ENCODE measurements at places on chromosomes 12 and 14. TPM values are rescaled to one million over a fixed set of nuclear protein-coding genes. Genes with fewer than 3 reads are reported as not detected.

DAD1 gene
- total RNA-seq, result 486 TPM

DNA sequence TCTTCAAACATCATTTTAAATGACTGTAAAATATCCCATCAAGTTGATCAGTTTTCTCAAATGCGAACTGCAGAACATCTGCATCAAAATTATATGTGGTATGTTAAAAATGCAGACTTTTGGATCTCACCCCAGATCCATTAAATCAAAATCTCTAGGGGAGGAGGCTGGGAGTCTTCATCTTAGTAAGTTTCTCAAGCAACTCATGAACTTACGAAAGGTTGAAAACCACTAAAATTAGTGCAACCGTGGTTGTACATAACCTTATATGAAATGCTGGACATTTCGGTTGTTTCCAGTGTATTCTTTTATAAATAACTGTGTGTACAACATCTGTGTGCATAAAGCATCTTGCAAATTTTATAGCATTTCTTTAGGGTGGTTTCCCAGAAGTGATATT, 39.2 kb downstream of the ZFP36L1 start:
- DNase-seq, result no peak

RPS6KA5 gene
- 1.7 TPM for total RNA-seq

MRPL51 gene
- total RNA-seq, result 197 TPM

DNA sequence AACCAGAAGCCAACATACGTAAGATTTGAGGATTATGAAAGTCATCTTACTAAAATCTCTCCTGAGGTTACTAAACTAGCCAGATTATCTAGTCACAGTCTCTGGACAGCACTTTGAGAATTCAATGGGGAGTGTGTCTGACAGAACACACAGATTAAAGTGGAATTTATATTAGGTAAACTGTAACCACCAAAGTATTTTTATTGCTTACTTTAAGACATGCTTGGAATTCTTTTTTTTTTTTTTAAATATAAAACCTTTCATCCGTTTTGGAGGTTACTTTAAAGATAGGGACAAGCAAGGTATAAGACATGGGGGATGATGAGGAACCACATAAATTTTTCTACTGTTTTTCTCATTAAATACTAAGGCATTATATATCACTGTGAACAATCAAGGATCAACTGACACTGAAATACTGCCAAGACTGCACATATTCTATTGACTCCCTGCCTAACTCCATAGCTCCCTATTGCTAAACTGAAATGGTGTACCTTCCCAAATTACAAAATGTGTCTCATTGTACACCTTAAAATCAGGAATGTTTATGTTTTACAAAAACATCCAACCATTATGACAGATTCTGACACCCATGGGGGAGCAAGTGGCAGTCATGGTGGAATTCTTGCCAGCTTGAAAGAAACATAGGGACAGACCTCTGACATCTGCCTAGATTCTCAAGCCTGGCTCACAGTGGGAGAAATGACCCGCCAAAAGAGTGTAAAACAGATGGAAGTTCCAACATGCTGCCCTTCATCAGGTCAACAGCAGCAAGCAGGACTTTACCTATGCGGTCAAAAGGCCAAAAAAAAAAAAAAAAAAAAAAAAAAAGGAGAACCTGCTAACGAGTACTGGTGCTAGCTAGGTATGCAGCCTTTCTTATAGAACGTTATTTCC, 239.3 kb downstream of the MED13L start:
- no peak for DNase-seq

DNA sequence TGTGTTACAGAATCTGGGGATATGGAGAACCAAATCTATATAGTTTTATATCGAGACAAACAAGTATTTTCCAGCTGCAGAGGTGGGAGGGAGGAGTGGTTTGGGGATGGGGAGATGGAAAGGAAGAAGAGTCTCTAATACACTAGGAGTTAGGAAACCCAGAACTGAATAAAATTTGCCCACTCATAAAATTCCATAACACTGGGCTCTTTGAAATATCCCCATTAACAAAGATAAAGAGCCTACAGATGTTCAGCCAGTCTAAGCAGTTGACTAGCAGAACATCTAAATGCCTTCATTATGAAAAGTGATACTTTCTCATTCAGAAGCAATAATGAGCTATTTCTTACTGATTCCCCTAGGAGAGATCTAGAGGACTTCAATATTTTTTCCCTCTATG, 151.7 kb upstream of the GZMB start:
- peak; percentile 11 for DNase-seq

SERPINA5 gene
- total RNA-seq, result 0.49 TPM

- no peak for DNase-seq
Observed at GRCh38 chr12:94789510-94790225, 139.3 kb upstream of the TMCC3 start.

CDC42BPB gene
- total RNA-seq, result 23.8 TPM

RPS6KL1 gene
- 3.6 TPM for total RNA-seq

DNA sequence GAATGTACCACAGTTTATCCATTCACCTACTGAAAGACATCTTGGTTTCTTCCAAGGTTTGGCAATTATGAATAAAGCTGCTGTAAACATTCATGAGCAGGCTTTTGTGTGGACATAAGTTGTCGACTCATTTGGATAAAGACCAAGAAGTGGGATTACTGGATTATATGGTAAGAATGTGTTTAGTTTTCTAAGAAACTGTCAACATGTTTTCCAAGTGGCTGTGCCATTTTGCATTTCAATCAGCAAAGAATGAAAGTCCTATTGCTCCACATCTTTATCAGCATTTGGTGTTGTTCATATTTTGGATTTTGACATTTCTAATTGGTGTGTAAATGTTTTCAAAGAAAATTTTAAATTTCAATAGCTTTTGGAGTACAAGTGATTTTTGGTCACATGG, 27.3 kb upstream of the KLRF1 start:
- DNase-seq, result no peak

DNA sequence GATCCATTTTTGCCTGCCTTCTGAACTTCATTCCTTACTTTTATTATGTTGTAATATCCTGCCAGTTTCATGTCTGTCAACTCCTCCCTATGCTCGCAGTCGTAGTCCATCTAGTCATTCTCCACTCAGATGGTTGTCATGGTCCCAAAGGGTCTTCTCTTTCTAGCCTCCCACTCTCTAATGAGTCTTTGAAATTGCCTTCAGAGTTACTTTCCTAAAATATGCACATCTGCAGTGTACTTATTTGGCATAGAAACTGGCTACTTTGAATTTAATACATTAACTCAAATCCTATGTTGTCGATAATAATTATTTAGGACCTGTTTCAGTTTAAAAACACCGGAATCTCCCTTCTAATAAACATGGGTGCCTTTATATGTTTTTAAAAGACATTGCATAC, 101.0 kb downstream of the PDE3A start:
- DNase-seq, result no peak

- DNase-seq, result no peak
Observed at GRCh38 chr14:85071447-85071846, 458.5 kb upstream of the FLRT2 start.

GRCh38 chr14:50231475-50232275, at the start of gene SOS2:
TSS of gene SOS2 (minus strand) at chr14:50231578. CDS start at chr14:50231283, 295 bp downstream.
- peak; percentile 78 for DNase-seq

GRCh38 chr12:2583091-2583497, 211.7 kb upstream of the FKBP4 start:
- DNase-seq, result peak; percentile 55

DNA sequence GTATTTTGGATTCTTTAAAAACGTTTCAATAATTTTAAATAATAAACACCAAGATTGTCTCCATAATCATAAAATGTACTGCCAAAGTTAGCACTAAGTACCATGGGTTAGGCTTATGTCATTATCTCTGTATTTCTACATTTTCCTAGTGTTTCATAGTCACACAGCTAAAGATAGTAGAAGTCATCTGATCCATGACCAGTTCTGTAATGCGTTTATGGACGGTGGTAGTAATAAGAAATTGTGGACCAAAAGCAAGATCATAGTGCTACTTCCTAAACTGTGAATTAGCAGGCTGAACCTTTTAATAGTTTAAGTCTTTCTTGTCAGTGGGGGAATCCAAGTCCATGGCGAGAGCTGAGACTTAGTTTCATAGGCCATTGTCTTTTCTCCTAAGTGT, 142.1 kb downstream of the AKAP6 start:
- no peak for DNase-seq

DNA sequence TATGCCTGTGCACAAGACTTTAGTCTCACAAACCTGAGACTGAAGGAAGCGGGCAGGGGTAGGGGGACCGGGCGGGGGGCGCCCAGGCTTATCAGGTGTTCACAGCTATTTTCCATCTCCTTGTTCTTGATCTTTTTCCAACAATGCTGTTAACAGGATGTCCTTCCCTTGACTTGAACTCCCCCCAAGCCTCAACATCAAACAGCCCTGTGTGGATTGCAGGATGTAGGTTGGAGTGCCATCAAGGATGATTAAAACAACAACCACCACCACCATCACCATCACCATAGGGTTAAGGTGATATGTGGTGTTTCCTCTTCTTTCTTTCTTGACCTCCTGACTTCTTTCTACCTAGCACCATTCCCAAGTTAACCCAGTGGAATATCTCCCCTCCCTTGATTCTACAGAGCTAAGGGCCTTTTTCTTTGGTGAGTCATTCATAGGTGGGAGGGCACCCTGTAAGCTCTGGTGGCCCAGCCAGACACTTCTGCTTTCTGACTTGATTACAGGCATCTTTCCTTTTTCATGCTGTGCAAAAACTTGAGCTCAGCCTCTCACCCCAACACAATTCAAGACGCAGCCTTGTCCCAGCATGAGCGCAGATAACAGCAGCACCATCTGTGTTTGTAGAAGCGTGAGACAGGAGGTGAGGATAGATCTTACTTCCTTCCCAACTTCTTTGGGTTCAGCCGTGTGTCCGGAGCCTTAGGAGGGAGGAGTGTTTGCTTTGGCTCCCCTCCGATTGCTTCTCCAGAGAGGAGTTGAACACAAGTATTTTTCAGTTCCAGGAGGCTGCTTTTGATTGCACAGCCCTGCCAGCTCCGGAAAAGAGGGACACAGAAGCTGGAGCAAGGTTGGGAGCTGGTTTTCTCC, 26.8 kb downstream of the FLVCR2 start:
- no peak for DNase-seq

OR10P1 gene
- not detected for total RNA-seq

DNA sequence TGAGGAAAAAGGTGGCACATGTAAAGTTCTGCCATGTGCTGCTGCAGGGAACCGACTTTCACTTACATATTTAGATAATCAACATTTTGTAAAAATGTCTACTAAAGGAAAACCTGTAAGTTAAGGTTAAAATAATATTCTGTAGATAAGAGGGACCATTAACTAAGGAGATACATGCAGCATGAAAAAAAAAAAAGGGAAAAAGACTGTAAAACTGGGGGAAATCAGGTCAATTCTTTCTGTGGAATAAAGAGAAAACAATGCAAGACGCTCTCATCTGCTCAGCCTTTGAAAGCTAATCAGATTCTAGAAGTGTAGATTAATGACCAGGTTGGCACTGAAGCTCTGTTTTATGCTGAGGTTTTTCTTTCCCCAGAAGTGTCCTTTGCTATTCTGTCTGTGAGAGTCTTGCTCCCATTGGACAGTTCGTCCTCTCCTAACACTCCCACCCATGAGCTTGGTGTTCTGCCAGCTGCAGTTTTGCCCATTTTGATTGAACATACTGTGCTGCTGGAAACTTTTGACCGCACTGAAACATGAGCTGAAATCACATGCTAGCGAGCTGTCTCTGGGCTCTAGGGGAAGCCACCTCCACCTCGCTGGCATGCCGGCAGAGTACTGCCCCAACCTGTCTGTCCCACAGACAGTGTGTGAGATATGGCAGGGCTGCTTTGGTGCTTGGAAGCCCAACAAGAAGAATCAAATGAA, 39.7 kb downstream of the PPTC7 start:
- DNase-seq, result peak; percentile 64

- DNase-seq, result no peak
Observed at GRCh38 chr14:75343911-75344310, 65.3 kb downstream of the FOS start.

GRCh38 chr12:19144985-19145384, 15.5 kb downstream of the PLEKHA5 start:
- no peak for DNase-seq

DNA sequence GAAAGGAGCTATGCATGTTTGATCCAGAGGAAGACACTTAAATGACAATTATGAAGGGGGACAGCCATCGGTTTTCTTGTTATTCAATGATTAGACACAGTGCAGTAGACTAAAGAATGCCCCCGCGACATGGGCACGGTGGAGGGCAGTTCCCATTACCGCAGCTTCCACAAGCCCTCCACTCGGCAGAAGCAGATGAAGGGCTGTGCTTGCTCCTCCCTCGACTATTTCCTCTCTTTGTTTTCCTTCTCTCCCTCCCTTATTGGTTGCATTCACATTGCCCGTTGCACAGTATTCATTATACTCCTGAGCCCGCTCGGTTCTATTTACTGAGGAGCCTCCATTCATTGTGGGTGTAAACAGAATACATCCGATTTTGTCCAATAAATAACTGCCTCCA, 138.8 kb upstream of the RASSF8 start:
- DNase-seq, result no peak

GRCh38 chr14:99529899-99530298, 48.7 kb downstream of the CCNK start:
- DNase-seq, result peak; percentile 10

ERP27 gene
- 0.10 TPM for total RNA-seq

DNA sequence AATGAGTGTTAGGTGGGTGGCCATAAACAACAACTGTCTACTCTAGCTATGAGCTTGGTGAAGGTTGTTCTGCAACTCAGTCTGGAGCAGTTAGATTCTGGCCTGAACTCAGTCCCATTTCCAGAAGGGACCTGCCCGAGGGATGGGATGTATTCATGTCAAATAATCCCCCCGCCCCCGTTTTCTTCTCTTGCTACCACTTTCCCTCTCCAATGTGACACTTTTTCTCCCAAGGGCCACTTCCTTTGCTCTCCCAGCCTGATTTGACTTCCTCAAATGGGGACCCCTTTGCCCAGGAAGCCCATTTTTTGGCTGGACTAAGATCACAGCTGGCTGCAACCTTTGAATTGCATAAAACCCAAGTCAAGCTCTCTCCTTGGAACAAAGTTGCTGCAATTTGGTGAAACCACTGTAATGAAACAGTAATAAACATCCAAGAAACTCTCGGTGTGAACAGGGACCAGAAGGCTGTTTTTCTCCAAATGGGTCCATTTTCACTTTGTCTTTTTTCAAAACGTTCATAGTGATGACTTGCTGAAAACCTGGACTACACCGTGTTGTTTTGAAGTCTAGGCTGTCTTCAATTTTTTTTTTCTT, 137.2 kb upstream of the GSC start:
- DNase-seq, result no peak

CNTN1 gene
- total RNA-seq, result not detected

DNA sequence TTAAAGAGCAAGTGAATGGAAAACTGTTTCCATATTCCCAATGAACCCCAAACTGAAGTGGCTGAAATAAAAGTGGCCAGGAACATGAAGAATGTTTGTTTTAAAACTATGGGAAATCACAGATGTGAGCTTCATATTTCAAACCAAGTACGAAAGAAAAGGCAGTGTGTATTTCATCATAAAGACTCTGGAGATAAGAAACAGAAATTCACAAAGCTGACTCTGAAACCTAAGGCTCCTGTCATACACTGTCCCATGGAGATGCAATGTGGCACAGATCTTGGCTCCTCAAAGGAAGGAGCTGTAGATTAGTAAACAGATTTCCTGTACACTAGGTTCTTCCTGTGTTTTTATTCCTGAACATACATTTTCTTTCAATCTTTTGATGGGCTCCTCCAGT, 304.4 kb downstream of the MED13L start:
- DNase-seq, result no peak

ITGB7 gene
- total RNA-seq, result 1.1 TPM

- DNase-seq, result peak; percentile 81
Observed at GRCh38 chr12:113152835-113153814, 3.6 kb downstream of the CFAP73 start.
